ENCODE measurements at places on chromosomes 3 and 15.

GRCh38 chr15:97461226-97461625, 499.3 kb upstream of the ARRDC4 start:
- DNase-seq: no peak

DNA sequence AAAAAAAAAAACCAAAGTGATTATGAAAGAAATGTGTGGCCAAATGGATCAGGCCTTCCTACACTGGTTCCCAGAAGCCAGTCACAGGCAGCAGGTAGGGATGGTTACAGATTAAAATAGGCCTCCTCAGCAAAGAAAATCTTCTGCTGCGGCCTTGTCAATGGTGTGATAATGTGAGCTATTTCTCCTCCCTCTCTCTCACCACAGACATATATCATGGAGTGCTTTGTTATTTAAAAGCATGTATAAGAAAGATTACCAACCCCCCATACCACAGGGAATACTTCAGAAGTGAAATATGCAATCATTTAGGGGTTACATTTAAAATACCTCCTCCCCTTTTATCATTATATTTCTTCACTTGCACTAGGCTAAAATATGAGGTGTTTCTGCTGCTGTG, 32.2 kb upstream of the LRTM1 start:
- no peak for DNase-seq

GRCh38 chr15:84947947-84948830, 33.5 kb upstream of the PDE8A start:
- DNase-seq: no peak

DNA sequence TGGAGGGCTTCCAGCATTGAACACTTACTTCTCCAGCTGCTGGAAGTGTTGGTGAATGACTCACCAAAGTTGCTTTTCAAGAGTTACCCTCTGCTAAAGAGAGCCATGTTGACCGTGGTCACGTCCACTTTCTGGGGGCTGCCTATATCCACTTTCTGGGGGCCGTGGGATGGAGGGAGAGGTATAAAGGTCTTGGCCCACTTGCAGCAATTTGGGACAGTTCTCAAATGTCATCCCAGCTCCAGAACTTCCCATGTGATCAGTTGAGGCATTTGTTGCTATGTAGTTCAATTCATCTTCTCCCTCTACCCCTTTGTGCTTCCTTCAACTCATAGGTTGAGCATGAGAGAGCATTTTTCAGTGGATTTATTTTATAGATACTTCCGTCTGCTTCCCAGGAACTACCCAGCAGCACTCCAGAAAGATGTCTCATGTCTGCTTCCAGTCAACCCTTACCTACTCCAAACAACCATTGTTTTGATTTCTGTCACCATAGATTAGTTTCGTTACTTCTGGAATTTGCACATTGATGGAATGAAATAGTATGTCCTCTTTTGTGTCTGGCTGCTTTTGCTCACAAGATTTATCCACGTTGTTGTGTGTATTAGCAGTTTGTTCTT, 130.6 kb downstream of the TCF12 start:
- no peak for DNase-seq

- peak; percentile 12 for DNase-seq
Measured at GRCh38 chr3:188403404-188403803, 249.4 kb downstream of the LPP start.

DNA sequence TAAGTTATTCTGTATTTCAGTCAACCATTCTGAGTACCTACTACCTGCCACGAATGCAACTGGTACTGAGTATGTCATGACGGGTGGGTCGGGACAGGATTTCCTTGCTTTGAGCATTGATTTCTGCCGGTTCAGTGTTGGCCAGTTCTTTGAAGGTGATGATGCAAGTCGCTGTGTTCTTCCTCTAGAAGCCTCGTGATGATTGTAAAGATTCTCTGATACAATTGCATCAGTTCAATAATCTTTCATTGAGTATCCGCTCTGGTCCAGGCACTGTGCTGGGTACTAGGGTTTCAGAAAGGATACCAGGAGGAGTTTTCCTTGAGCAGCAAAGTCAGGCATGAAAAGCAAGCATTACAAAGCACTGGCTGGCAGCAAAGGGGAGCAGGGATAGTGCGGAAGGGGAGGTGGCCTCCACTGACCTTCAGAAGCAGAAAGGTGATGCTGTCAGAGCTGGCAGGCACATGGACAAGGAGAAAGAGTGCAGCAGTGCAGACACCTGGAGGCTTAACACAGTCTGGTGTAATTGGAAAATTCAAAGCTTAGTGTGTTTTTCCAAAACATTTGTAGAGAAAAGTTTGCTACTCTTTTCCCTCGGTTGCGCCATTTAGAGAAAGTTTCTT, 100.1 kb downstream of the RPL39L start:
- no peak for DNase-seq

GRCh38 chr15:69861331-69862171, 236.2 kb downstream of the TLE3 start:
- DNase-seq: no peak

DNA sequence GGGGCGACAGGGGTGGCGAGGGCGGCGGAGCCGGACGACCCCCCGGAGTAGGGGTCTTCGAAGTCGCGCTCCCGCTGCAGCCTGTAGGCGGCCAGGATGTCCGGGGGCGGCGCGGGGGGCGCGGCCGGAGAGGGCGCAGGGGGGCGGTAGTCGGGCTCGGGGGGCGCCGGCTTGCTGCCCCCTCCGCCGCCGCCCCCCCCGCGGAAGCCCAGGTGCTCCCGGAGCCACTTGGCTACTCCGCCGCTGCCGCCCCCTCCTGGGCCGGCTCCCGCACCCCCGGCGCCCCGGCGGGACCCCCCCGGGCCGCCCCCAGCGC, 230 bp downstream of the SHF start:
- no peak for DNase-seq

- no peak for DNase-seq
Measured at GRCh38 chr3:143234526-143234925, 115.0 kb downstream of the CHST2 start.

- no peak for DNase-seq
Measured at GRCh38 chr3:14141602-14142341, 16.9 kb downstream of the TMEM43 start.

DNA sequence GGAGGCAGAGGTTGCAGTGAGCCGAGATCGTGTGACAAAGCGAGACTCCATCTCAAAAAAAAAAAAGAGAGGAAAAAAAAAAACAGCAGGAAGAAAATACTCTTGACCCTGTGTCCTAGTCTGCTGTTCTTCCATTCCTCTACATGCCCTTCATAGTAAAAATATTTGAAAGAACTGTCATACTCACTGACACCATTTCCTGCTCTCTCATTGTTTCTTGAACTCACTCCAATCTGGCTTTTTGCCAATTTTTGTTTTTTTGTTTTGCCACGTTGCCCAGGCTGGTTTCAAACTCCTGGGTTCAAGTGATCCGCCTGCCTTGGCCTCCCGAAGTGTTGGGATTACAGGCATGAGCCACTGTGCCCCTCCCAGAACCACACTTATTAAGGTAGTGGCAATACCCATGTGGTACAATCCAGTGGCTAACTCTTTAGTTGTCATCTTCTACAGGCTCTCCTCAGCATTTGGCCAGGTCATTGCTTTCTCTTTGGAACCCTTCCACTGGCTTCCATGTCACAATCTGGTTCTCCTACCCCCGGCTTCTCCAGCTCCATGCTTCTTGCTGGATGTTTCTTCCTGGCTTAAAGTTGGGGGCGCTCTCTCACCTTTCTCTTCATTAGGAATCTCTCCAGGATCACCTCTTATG, 238.2 kb upstream of the C2CD4B start:
- no peak for DNase-seq

DNA sequence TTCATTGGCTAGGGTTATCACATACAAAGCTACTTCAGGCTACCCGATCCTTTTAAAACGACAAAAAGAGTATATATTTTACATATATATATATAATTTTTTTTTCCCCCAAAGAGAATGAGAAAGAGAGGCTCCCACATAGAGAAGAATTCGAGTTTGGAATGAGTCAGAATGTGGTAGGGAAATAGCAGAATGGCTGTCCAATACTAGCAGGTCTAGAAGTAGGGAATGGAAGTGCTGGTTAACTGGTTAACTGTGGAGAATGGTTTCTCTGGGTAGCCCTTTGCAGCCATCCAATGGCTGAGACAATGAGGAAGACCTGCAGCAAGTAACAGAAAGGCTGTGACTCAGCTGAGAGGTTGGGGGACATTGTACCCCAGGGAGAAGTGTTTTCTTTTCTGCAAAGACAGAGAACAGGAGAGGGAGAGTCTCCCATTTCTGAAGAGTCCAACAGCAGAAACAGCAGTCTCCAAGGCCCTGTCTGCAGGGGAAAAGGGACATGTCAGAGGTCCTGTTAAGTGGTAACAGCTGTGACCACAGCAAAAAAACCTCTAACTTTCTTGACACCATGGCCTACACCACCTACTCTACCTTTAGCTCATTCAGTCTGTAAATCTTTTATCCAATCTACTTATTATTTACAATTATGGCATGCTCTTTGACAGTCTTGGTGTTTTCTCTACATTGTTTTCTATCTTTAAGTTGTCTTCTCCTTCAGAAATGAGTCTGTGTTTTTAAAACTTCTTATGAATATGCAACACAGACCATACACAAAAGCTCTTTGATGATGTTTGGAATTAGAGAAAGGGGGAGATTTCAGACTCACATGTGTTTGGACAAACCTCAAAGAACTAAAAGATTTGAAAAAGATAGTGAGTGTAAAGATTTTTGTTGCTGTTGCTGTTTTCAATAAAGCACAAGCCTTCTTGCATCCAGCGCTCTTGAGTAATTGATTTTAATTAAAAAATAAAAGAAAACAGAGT, 116.1 kb upstream of the SLC7A14 start:
- no peak for DNase-seq

- no peak for DNase-seq
Measured at GRCh38 chr15:44102675-44103254, 92.3 kb downstream of the FRMD5 start.

GRCh38 chr15:47292638-47293190, 424.6 kb upstream of the SEMA6D start:
- no peak for DNase-seq

DNA sequence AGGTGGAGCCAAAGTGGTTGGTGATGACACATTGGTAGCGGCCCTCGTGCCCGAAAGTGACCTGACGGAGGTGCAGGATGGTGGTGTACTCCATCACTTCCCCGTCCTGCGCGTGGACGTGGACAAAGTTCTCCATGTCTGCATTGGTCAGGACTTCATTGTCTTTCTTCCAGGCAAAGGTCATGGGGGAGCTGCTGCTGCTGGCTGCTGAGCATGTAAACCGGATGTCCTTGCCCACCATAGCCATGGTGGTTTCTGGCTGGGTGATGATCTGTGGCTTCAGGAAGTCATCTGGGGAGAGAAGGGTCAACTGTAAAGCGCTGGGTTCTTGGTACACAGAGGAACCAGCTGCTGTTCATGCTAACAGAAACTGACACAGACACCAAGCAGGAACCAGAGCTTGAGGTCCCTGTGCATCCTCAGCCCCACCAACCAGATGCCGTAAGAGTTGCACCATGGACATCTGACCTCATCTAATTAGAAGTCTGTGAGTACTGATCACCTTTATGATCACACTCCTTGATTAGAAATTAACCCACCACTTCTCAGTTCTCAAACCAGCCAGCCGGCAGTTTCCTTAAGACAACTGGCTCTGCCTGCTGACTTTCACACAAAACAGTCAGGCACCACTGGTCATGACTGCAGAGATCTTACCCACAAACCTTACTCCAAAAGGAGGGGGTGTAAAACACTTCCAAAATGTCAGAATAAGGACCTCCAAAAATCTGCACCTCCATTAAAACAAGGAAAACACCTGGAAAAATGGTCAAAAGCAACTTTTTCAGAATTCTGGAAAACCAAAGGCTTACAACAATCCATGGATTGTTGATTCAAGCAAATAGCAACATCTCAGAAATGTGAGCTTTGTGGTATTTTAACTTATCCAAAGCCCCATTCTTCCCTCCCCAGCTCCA, 114.6 kb downstream of the LRIG1 start:
- DNase-seq: no peak

- no peak for DNase-seq
Measured at GRCh38 chr3:118948146-118948545, 86.5 kb downstream of the IGSF11 start.

- DNase-seq: no peak
Measured at GRCh38 chr15:78170848-78171773, 21.9 kb downstream of the IDH3A start.
